ENCODE measurements at places on chromosomes 5 and 9. TPM values are rescaled to one million over a fixed set of nuclear protein-coding genes. Genes with fewer than 3 reads are reported as not detected.

Gene ANKHD1
- 56.7 TPM for polyA plus RNA-seq

Gene NUTM2F
- polyA plus RNA-seq: not detected

Gene SLC38A9
- polyA plus RNA-seq: 11.0 TPM

Gene CHSY3
- 4.0 TPM for polyA plus RNA-seq

Gene B4GALT7
- 17.8 TPM for polyA plus RNA-seq

DNA sequence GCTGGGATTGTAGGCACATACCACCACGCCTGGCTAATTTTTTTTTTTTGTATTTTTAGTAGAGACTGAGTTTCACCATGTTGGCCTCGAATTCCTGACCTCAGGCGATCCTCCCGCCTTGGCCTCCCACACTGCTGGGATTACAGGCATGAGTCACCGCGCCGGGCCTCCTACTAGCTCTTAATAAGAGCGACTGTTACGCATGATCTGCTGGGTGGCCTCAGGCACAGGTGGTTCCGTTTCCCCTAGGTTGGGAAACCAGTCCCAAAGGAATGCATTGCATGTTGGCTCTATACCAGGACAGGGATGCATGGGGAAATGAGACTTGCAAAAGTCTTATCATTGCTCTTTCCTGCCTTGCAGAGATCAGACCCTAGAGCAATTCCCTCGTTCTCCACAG, 184.7 kb upstream of the PPP1R26 start:
- DNase-seq: no peak

DNA sequence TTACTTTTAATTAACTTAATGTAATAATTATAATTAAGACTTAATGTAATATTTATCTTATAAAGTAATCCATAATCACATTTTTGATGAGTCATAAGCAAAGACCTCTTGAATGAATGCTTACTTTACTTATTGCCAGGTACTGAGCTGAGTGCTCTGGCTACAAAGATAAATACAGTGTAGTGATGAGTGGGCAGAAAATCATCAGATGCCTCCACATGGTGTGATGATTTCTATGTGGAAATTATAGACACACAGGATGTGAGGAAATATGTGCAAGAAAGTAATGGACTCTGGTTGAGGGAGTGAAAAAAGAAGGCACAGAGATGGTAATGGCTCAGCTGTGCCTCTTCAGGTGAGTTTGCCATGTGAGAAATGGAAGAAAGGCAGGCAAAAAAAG, 422.6 kb upstream of the CD180 start:
- no peak for DNase-seq

DNA sequence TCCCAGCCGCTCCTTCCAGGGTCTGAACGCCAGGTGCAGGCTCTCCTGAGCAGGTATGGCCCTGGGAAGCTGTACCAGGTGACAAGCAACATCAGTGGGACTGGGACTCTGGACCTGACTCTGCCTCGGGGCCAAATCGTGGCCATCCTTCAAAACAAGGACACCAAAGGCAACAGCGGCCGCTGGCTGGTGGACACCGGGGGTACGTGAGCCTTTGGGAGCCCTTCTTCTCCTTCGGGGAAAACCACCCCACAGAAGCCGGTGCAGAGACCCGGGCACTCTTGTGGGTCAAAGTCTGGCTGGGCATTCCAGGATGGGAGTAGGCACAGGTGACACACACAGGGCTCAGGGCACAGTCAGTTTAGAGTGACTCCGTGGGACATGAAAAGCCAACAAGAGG, 45.8 kb downstream of the ARHGEF37 start:
- no peak for DNase-seq

DNA sequence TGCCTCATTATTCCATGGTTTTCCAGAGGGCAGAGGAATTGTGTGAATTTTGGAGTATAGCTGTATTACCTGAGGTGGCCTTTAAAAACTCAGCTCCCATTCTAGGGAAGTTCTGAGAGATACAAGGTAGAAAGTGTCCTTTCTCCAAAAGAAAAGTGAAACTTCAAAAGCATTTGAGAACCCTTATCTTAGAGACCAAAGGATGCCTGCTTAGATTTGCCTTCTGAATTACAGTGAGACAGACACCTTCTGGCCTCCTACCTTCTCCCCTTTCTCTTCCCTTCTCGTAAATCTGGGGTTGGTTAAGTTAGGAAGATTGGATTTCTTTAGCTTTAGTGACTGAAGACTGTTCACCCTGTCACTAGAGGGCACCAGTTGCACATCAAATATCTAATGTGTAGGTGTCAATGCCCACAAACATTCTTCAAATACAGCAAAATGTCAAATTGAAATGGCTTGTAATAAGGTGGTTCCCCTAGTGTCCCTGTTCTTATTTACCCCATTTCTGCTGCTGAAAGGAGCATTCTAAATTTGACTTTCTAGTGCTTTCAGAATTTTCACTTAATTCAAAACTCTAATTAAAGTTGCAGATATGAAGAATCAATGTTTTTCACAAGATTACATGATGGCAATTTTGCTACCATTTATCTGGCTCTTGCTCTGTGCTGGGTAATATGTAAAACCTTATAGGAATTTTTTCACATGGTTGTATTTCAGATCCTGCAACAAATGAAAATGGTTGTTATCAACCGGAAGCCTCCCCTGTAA, 46.7 kb downstream of the PRRC1 start:
- DNase-seq: peak; percentile 32

DNA sequence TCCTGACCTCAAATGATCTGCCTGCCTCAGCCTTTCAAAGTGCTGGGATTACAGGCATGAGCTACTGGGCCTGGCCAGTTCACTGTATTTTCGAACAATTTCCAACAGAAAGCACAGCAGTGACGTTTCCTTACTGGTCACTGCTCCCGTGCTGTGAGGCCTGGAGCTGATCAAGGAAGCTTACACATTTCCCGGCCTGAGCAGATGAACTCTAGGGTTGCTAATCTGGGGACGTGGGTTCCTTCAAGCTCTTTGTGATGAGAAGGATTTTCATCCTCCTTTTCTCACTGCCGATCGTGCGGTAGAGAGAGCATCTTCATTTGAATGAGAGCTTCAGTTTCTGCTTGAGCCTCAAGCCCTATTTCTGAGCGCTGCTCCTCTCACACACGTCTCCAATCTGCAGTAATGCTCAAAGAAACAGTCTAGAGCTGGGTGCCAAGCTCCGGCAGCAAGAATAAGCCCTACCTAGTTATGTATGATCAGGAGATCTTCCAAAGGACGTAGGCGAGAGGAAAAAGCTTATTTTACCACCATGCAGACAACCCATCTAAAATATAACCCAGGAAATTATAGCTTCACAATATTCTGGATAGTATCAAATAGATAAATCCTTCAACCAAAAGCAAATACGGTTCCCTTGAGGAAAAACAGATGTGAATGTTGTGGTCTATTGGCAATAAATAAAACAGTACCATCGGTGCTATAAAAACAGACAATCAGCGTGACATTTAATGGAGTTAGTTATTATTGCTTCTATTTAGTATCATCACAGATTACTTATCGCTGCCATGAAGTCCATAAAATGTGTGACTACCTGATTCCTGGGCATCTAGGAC, 7.3 kb upstream of the SPATA24 start:
- no peak for DNase-seq

DNA sequence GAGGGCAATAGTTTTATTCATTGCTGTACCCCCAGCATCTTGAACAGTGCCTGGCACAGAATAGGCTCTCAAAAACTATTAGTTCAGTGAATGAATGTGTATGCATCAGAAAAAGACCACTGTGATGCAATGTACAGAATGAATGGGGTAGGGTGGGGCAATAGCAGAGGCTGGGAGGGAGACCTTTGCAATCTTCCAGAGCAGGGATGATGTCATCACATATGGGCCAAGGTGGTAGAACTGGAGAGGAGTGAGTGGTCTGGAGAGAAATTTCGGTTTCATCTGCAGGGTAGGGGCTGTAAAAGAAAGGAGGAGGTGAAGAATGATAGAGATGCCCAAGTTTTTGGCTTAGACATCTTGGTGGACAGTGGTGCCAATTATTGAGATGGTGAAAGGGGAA, 23.4 kb upstream of the ARAP3 start:
- DNase-seq: no peak

GRCh38 chr5:40359093-40359492, 320.6 kb upstream of the PTGER4 start:
- DNase-seq: no peak

GRCh38 chr9:3659647-3660046, 133.8 kb upstream of the RFX3 start:
- DNase-seq: no peak

DNA sequence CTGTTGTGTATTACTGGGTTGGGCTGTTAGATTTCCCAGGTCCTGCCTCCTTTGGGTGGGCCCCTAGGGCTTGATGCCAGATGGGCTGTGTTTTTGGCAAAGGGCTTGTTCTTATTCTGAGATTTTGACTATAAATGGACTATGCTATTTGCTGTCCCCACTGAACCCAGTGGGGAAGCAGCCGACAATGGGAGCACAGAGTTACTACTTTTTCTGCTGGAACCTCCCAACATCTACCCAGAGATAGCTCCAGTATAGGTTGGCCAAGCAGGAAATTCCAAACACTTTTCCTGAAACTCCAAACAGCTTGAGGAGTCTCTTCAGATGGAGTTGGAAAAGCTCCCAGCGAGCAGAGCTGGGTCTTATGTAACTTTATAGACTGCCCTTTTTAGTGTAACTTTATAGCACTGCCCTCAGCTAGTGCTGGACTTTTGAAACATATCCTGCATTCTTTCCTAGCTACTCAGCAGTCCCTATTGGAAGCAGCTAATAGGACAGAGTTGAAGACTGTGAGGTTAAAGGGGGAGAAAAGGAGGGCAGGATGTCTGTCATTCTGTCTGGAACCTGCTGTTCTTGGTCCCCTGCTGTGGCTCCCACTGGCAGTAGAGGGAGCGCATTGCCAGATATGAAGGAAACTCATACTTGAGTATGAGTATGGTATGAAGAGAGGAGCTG, 21.0 kb downstream of the RUSC2 start:
- peak; percentile 75 for DNase-seq

- no peak for DNase-seq
Observed at GRCh38 chr9:82115331-82115730, 126.8 kb downstream of the SPATA31D1 start.
